ENCODE measurements at places on chromosomes 7 and 10. TPM values are rescaled to one million over a fixed set of nuclear protein-coding genes. Genes with fewer than 3 reads are reported as not detected.

DNA sequence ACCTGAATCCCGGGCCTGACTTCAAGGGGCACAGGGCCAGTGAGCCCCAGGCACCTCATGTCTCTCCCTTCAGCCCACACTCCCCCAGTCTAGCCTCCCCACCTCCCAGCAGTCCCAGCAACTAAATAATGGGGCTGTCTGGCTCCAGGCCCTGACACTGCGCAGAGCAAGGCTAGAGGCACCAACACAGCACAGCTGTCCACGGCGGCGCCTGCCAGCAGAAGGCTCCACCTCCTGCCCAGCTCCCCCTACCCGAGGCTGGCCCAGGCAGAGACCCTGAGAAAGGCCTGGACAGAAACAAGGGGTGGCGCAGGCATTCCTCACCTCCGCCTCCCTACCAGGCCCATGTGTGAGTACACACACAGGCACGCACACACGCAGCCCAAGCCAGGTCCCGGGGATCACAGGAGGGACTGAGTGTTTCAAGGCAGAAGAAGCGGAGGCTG lies 6.1 kb downstream of the KCNH2 start:
- peaks cover 14% of the 10 kb centered on the region for H3K4me1 ChIP-seq
- no peak overlapping the region for H3K27ac ChIP-seq
- no peaks in the 10 kb centered on the region for H3K36me3 ChIP-seq
- H3K27me3 ChIP-seq = peaks cover 11% of the 10 kb centered on the region
- DNase-seq = no peak

DNA sequence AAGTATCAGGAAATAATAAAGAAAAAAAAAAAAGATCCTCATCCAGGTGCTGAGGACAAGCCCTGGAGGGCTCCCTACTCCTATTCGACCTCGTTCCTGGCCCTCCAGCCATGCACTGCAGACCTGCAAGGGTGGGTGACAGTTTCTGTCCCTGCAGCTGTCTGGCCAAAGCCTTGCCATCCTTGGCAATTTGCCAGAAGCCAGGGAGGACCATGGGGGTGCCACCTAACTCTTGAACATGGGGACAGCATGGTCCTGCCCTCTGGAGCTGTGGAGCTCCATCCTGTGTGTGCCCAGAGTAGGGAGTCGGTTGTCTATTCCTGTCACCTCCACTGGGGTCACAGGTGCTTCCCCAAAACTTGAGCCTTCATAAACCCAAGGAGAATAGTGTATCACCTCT lies 27.8 kb downstream of the DMBT1 start:
- H3K4me1 ChIP-seq = no peaks in the 10 kb centered on the region
- H3K27me3 ChIP-seq = no peaks in the 10 kb centered on the region
- no peaks in the 10 kb centered on the region for H3K36me3 ChIP-seq
- DNase-seq = no peak
- H3K27ac ChIP-seq = no peak overlapping the region

DNA sequence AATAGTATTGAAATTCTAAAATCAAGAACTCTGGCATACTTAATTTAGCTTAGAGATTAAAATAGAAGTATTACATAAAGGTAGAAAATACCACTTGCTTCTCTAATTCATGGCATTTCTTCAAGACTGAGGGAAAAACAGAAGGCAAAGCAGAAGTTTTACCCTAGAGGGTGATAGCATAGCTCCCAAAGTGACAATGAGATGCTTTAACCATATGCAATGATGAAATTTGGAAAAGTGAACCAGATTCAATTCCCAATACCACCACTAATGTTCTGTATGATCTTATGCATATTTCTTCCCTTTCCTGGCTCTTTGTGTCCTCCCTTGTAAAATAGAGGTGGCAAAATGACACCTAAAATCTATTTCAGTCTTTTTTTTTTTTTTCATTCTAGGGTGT lies 225.8 kb upstream of the PCLO start:
- no peaks in the 10 kb centered on the region for H3K4me1 ChIP-seq
- no peak overlapping the region for H3K27ac ChIP-seq
- DNase-seq = no peak
- no peaks in the 10 kb centered on the region for H3K36me3 ChIP-seq
- no peaks in the 10 kb centered on the region for H3K27me3 ChIP-seq

GRCh38 chr7:140698477-140698876 lies 2.0 kb downstream of the NDUFB2 start:
- no peak for DNase-seq
- H3K4me1 ChIP-seq = peaks cover 32% of the 10 kb centered on the region
- no peak overlapping the region for H3K27ac ChIP-seq
- H3K36me3 ChIP-seq = peaks cover 4% of the 10 kb centered on the region
- H3K4me3 ChIP-seq = peak overlapping the region; percentile 95

GRCh38 chr10:97683556-97684367 lies 3.3 kb downstream of the AVPI1 start:
- H3K4me3 ChIP-seq = no peak overlapping the region
- no peaks in the 10 kb centered on the region for H3K27me3 ChIP-seq
- H3K27ac ChIP-seq = no peak overlapping the region
- no peak for DNase-seq
- H3K4me1 ChIP-seq = peaks cover 14% of the 10 kb centered on the region

- H3K36me3 ChIP-seq = no peaks in the 10 kb centered on the region
- H3K27ac ChIP-seq = no peak overlapping the region
- DNase-seq = no peak
- H3K27me3 ChIP-seq = no peaks in the 10 kb centered on the region
- H3K4me1 ChIP-seq = no peaks in the 10 kb centered on the region
Observed at GRCh38 chr10:132249226-132249724, 58.5 kb downstream of the STK32C start.

- no peak overlapping the region for H3K27ac ChIP-seq
- no peak for DNase-seq
- H3K4me3 ChIP-seq = no peak overlapping the region
- H3K4me1 ChIP-seq = peaks cover 36% of the 10 kb centered on the region
- H3K36me3 ChIP-seq = peaks cover 10% of the 10 kb centered on the region
Observed at GRCh38 chr10:96919785-96920430, 87.8 kb downstream of the LCOR start.

GRCh38 chr7:31758755-31759154 lies 71.7 kb downstream of the PPP1R17 start:
- H3K27ac ChIP-seq = no peak overlapping the region
- H3K36me3 ChIP-seq = no peaks in the 10 kb centered on the region
- H3K4me1 ChIP-seq = no peaks in the 10 kb centered on the region
- no peak overlapping the region for H3K4me3 ChIP-seq
- no peaks in the 10 kb centered on the region for H3K27me3 ChIP-seq
- no peak for DNase-seq

- H3K4me3 ChIP-seq = no peak overlapping the region
- DNase-seq = no peak
- no peaks in the 10 kb centered on the region for H3K4me1 ChIP-seq
- H3K27ac ChIP-seq = no peak overlapping the region
Observed at GRCh38 chr7:128389085-128389617, 20.6 kb downstream of the IMPDH1 start.

DNA sequence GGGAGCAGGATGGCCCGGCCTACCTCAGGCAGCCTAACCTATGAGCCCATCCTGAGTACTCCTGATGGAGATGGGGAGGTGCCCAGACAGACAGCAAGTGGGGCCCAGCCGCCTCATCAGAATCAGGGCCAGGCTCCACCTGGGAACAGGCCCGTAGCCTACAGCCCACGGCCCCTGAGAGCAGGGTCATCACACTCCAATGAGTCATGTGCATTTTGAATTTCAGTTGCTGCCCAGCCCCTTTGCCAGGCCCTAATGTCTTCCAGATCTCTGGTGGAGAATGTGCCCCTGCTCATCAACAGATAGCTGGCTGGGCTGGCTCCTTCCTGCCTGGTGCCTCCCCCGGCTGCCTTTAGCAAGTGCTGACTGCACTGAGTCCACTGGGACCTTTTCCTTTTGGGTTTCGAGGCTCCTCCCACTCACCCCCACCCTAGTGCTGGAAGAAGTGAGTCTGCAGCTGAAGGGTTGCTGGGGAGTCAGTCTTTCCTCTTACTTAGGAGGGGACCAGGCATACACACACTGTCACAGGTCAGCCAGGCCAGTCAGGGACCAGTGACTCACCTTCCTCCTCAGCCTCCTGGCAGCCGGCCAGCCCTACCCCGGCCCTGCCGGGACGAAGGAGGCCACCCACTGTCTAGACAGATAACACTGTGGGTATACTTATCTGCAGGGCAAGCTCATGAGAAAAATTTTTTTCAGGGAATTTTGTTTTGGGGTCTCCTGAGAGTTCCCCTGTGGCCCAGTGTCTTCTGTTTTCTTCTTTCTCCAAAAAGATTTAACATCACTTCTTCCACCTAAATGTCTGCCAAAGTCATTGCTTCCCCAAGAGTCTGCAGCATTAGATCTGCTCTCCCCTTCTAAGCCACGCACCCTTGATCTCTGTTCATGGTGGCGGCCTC lies 9.1 kb upstream of the ASIC3 start:
- peaks cover 16% of the 10 kb centered on the region for H3K4me1 ChIP-seq
- no peaks in the 10 kb centered on the region for H3K27me3 ChIP-seq
- H3K36me3 ChIP-seq = peaks cover 8% of the 10 kb centered on the region
- peak overlapping the region; percentile 91 for H3K27ac ChIP-seq

DNA sequence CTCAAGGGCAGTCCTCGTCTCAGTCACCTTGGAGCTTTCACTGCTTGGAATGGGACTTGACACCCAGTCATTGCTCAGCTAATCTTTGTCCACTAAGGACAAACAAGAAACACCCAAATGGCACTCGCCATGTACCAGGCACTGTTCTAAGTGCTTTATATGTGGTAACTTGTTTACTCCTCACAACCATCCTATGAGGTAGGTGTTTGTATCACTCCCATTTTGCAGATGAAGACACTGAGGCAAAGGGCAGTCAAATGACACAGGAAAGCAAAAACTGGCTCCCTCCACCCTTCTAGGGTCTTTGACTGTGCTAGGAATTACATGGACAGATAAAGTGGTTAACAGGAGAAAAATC lies 24.7 kb downstream of the DNAJB12 start:
- no peak for DNase-seq
- peaks cover 5% of the 10 kb centered on the region for H3K27me3 ChIP-seq
- peak overlapping the region; percentile 57 for H3K4me3 ChIP-seq
- H3K36me3 ChIP-seq = peaks cover 26% of the 10 kb centered on the region
- peaks cover 73% of the 10 kb centered on the region for H3K4me1 ChIP-seq

DNA sequence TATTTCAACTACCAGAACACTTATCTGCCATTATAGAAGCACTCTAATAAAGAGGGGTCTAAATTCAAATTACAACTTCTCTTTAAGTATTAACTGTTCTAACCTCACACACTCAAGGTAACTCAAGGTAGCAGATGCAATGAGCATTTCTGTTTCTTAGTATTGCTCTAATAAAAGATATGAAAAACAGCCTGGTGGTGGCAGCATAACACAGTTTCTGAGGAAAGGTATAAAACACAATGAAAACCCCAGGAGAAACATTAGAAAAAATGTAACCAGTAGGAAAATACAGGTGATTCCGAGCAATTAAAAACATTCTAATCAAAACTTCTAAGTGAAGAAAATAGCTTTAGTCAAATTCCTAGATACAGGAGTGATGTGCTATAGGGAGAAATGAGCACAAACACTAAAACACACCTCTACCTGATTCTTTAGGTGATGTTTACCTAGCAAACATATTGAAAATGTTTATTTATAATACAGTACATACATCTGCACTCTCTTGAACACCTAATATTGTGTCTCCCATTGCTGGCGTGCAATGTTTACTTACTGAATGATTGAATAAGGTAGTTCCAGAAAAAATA lies 3.5 kb downstream of the MKRN1 start:
- H3K4me1 ChIP-seq = peaks cover 35% of the 10 kb centered on the region
- peak; percentile 45 for DNase-seq
- H3K27ac ChIP-seq = peak overlapping the region; percentile 76

VTI1A gene
- 24.5 TPM for total RNA-seq

GPR141 gene
- not detected for total RNA-seq

LRRC4 gene
- 0.68 TPM for total RNA-seq

EPDR1 gene
- 0.69 TPM for total RNA-seq

PTN gene
- total RNA-seq = not detected

SPDYE11 gene
- not detected for total RNA-seq

DDX56 gene
- 84.0 TPM for total RNA-seq

ACSM6 gene
- total RNA-seq = not detected
